Amygdala (tissue), 56 donors: ENCODE measurements at places on chromosomes 12 and 14.

- DNase-seq, result no peak
These were observed 58.6 kb downstream of the GLT1D1 start for GRCh38 chr12:128911861-128912260.

- no peak for DNase-seq
These were observed 1.6 kb downstream of the STXBP6 start for GRCh38 chr14:25048170-25049016.

DNA sequence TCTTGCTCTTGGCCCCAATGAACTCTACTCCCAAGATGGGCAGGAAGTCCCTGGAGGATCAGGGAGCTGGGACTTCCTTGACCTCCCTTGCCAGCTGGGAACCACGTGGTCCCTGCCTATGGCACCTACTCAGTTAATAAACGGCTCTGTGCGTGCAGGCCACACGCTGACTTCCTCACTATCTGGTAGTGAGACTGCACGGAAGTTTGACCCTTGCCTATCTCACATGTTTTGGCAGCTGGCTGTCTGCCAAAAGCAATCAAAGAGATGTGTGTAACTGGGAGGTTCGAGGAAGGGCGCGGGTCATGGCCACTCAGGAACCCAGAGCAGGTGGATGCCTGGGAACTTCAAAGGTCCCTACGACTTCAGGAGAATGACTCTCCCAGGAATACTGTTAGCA is 57.9 kb downstream of the RFLNA start:
- no peak for DNase-seq

DNA sequence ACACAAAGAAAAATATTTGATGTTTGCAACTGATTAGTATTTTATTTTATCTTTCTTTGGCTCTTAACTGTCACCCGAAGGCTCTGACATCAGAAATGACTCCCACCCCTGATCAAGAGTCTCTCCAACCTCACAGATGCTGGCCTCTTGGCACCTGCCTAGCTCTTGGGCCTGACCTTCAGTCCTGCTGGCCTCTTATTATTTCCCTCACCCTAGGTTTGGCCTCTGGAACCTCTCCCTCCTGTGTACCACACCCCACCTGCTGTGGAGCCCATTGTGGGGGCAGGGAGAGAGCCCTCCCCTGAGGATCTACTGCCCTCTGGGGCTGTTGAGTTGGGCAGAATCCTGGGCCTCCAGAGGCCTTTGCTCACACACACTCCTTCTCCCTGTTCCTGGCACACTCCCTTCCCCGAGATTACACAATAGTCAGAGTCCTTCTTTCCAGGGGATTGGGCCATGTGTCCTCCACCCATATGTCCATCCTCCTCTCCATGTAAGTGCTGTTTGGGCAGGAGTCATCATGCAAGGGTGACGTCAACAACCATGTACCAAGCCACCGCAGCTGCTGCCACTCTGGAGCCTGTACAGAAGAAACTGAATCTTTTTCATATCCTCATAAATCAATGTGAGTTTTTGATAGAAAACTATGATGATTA is 124.3 kb downstream of the RASSF9 start:
- DNase-seq, result no peak

GRCh38 chr14:73741386-73741875 is 27.2 kb upstream of the PNMA1 start:
- DNase-seq, result peak; percentile 34

GRCh38 chr12:51152953-51153352 is 20.0 kb downstream of the TFCP2 start:
- DNase-seq, result no peak

DNA sequence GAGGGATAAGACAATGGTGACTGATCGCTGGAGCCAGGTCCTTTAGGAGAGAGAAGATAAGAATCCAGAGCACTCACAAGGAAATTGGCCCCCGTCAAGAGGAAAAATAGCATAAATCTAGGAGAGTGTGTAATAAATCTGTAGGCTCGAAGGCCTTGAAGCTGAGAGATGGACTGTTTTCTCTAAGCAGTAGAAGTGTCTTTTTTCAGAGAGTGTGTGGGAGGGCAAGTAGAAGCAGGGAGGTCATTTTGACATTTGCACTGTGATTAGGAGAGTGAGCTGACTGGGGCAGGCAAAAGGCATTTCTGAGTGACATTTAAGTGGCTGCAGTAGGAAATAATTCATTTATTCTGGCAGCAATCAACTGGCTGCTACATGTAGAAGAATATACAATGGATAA is 78.0 kb upstream of the DDHD1 start:
- no peak for DNase-seq

DNA sequence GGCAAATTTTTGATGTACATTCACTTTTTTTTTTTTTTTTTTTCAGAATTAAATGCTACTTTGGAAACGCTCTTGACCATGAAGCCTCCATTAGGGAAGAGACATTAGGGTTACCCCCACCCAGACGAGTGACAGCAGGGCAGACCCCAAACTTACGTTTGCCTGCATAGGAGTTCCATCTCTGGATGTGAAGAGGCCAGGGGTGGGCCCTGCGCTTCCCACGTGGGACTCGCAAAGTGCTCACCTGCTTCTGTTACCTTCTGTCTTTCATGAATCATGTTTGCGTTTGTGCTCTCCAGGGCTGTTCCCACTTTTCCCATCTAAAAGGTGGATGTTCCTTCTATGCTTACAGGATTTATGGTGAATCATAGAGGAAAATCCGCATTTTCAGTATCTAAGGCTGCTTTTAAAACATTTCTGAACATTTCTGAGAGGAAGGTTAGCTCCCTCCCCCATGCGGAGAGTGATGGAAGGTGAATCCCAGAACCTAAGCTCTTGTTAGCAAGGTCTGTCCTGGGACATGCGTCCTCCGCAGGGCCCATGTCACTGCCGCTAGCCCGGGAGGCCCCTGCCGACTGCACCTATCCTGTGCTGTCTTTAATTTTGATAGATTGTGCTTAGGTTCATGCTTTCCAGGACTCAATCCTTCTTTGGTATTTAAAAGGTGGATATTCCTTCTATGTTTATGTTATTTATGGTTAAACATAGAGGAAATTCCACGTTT is 135.7 kb upstream of the RTL1 start:
- no peak for DNase-seq

- DNase-seq, result no peak
These were observed 1.9 kb downstream of the TRIP11 start for GRCh38 chr14:92037989-92038388.

- DNase-seq, result no peak
These were observed 132.0 kb upstream of the ARHGAP5 start for GRCh38 chr14:31945074-31945613.

GRCh38 chr14:52078721-52079120 is 9.9 kb upstream of the NID2 start:
- DNase-seq, result no peak

DNA sequence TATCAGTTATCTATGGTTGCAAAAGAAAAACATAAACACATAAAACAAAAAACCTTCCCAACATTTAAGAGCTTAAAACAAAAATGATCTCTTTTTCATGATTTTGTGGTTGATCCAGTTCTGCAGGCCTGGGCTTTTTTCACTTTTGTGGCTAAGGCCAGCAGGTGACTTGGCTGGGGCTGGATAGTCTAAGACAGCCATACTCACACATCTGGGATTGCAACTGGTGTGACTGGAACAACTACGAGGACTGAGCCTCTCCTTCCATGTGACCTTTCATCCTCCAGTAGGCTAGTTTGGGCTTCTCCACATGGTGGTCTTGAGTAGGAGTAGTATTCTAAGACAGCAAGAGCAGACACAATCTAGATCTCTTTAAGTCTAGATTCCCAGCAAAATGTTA is 7.2 kb upstream of the PKP2 start:
- DNase-seq, result no peak

- no peak for DNase-seq
These were observed 42.0 kb downstream of the RIN3 start for GRCh38 chr14:92555465-92556111.

- DNase-seq, result no peak
These were observed 38.0 kb upstream of the BCL7A start for GRCh38 chr12:121983536-121984210.

- no peak for DNase-seq
These were observed 74.5 kb downstream of the PTHLH start for GRCh38 chr12:27898022-27898421.

- no peak for DNase-seq
These were observed 3.8 kb downstream of the PTPN11 start for GRCh38 chr12:112422531-112422930.

- DNase-seq, result no peak
These were observed 55.2 kb downstream of the SPTB start for GRCh38 chr14:64824471-64824870.

DNA sequence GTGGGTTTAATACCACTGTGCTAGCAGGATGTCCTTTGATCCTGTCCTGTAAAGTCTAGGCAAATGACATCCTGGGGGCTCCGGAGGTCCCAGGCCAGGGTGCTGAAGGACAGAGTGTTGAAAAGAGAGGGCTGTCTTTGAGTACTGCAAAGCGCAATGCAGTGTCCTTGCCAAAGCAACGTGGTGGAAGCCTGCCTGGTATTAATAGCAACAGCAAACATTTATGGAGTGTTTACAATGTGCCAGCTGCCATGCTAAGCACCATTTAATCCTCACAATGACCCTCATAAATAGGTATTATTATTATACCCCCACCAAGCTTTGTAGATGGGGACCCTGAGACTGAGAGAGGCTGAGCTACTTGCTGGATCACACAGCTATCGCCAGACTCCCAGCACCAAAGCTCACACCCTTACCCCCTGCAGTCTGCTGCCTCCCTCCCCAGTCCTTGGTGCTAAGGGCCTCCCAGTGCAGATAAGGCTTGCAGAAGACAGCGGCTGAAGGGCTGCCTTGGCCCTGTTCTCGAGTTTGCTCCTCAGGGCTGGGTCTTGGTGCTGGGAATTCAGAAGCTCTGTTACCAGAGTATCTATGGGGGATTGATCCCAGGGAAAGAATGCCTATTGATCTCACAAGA is 427.7 kb downstream of the FUT8 start:
- no peak for DNase-seq

DNA sequence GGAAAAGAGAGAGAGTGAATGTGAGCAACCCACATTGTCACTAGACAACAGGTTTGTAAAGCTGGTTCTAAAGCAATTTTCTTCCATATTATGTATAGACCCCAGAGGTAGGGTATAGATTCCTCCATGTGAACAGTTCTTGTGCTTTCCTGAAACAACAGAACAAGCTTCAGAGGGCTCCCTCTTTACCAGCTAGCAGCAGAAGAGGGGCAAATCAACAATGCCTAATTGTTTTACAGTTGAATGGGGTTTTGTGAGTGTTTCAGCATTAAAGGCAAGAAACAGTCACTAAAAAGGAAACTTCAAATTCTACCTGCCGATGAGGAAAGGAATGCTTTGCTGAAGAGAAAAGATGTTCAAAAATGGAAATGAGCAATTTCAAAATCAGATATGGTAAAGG is 341.2 kb upstream of the KITLG start:
- DNase-seq, result no peak
